EH (cell line): ENCODE measurements at places on chromosomes 11 and 22.

GRCh38 chr11:103806130-103806895, 230.1 kb upstream of the DDI1 start:
- DNase-seq: peak; percentile 81

DNA sequence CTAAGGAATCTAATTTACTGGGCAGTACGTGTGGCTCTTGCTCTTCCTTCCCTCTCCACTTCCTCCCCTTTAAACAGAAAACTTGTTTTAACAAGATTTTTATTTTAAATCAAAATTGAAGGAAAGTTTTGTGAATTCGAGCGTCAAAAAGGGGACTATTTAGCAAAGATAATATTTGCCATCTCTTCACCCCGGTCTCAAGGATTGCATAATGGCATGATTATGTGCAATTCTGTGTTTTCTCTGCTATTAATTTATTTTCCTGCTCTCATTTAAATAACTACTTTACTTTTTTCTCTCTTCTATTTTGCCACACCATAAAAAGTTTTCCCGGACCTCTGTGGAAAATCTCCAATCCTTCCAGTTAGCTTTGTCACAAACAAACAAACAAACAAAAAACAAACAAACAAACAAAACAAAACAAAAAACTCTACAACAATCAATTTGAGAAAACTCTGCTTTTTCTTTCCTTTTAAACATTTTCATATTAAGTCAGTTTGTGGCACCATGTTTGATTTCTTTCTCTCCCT, 10.2 kb upstream of the PAX6 start:
- DNase-seq: no peak

GRCh38 chr11:122799406-122800105, 38.7 kb upstream of the CRTAM start:
- no peak for DNase-seq

GRCh38 chr11:131694526-131695424, 324.4 kb downstream of the NTM start:
- peak; percentile 79 for DNase-seq

DNA sequence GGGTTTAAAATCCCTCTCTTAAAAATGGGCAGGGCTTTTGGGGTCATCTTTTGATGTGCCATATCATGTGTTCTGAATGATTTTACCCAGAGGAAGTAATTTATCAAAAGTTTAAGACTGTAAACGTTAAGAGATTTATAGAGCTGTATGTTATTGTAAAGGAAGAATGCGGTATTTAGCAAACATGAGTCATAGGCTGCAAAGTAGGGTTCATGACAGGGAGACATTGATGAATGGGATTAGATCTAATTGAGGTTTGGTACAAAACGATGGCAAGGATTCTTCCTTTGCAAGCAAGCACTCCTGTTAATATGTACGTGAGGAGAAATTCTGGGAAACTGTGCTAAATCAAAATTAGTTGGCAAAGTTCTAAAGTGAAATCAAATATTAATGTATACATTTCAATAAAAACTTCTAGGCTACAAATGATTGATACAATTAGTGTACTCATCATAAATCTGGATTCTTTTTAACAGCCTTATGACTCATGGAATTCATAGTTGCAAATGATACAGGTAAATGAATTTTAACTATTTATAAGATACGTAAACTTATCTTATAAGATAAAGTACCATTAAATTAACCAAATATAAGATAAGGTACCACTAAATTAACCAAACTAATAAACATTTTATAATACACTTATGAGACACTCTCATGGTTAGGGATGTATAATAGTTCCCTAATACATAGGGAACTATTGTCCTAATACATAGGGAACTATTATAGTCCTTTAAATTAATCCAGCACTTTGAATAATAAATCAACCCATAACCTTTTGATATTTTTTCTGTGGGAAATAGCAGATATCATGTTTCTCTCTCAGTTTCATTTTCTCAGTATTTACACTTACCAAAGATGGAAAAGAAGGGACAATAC, 58.4 kb downstream of the KIF18A start:
- DNase-seq: peak; percentile 78

- peak; percentile 50 for DNase-seq
Measured at GRCh38 chr11:12408156-12408770, 30.9 kb downstream of the PARVA start.

DNA sequence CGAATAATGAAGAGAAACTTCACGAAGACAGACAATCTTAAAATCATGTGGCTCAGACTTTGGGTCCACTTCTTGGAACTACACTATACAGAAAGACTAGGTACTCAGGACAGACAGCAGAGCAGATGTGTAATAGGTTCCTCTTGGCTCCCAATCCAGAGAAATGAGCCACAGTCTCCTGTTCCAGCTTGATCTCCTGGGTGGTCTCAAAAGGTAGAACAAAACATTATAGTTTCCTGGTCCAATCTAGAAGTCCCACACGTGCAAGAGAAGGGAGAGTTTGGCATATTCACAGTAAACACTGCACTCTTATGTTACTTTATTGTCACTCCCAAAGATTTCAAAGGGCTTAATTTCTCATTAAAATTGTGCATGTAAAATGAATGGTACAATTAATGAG, 134.5 kb upstream of the FIBIN start:
- DNase-seq: no peak

DNA sequence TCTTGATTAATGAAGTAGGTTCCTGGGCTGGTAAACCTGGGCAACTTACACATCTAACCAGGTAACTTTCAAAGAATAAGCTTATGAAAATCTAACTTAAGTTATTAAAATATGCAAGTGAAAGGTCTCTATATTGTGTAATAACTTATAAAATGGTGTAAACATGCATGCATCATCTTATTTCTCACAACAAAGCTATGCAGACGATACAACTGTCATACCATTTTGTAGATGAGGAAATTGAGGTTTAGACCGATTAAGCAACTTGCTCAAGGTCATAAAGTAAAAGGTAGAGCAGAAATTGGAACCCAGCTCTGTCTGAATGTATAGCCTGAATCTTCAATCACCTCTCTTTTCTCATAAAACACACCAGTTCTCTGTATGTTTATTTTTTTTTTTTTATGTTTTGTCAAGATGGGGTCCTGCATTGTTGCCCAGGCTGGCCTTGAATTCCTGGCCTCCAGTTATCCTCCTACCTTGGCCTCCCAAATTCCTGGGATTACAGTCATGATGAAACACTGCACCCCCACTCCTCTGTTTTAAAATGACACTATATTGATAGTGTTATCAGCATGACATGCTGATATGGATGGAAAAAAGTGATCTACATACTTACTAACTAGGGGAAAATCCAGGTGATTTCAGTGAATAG, 109.6 kb downstream of the SGSM3 start:
- peak; percentile 41 for DNase-seq

- no peak for DNase-seq
Measured at GRCh38 chr22:48949375-48950149, 878.1 kb downstream of the BRD1 start.

DNA sequence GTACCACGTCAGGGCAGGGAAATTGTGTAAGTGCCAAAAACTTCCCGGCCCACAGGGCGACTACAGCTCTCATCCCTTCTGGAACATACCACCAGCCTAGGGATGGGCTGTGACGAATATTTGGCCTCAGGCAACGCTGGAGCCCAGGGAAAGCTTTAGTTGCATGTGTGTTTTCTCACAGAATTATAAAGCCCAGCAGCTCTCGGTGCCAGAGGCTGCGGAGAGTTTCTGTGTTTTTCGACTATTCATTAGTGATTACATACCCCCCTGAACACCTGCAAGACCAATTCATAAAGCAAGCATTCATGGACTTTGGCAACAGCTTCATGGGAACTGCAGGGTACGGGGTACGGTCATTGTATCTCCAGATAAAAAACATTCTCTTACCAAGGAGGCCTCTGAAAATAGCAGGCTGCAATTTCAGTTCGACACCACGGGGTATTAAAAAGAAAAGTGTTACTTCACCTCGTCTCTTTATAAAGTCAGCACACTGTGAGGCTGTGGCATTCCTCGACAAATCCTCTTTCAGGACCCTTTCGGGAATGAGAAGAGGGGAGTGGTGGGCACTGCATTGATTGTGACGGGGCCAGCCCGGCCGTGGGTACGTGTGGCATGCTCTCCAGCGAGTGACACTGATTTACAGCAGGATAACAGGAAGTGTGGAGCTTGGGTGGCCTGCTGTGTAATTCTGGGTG, 243.6 kb upstream of the SORL1-AS1 start:
- DNase-seq: no peak

- no peak for DNase-seq
Measured at GRCh38 chr11:11528986-11529385, 92.8 kb downstream of the GALNT18 start.

DNA sequence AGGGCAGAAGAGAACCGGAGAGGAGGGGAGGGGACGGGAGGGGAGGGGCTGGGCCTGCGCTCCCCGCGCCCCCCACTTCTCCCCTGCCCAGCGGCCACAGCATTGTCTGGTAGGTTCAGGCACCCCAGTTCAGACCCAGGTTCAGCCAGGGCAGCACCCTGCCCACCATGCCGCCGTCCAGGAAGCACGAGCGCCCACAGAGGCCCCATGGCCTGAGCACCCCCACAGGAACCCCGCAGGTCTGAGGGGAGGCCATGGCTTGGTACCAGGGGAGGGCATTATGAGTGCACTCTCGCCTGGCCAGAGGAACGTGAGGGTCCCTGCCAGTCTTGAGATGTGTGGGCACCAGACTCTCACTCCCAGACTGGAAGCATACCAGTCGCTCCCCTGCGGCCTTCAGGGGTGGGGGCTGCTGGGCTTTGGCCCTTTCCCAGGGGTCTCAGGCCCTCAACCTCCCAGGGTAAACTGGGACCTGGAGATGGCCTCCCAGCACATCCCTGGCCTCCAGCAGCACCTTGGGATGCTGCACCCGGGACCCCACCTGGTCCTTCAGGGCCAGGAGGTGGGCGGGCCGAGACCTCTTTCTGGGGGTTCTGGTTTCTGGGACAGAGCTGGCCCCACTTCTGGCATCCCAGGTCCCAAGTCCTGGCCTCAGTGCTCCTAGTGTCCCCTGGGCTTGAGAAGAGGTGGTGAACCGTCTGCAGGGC, 597 bp upstream of the PLXNB2 start:
- no peak for DNase-seq

DNA sequence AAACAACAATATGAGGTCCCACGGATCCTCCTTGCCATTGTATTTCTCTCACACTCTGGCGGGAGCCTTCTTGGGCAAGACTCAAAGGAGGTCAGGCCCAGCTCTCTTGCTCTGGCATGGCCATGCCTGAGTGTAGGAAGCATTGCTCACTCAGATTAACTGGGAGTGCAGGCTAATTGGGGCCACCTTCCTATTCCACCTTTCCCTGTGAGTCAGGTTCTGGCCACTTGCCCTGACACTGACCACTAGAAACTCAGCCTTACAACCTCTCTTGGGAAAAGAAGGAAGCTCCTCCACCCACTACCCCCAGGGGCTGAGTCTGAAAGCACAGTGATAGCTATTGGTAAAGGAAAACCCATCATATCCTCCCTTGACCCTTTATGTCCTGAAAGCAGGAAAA, 121.8 kb upstream of the NTM start:
- DNase-seq: no peak

- no peak for DNase-seq
Measured at GRCh38 chr11:98365190-98365589, 655.6 kb upstream of the CNTN5 start.

DNA sequence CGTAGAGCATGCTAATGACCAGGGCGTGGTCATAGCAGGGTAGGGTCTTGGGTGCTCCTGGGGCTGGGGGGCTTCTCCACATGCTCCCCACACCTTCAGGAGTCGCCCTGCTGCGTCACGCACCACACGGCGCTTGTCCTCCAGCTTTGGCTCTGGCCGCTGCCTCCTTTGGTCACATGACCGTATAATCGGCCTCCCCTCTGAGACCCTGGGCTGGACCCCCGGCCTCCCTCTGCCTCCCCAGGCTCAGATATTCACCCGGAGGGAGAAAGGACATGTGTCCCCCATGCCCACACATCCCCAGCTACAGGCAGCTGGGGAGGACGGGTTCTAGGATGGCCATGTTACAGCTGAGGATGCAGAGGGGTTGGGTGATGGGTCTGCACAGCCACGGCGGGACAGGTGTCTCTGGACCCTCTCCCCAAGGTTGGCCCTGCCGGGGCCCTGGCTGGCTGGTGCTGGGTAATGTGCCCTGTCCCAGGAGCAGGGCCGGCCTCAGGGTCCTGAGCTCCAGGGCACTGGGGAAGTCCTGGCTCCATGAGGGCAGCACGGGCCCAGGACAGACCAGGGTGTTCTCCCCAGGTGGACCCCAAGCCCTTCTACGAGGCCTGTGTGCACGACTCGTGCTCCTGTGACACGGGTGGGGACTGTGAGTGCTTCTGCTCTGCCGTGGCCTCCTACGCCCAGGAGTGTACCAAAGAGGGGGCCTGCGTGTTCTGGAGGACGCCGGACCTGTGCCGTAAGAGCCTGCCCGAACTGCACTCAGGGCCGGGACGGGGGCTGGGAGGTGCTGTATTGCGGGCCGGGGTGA, 14.5 kb downstream of the MUC2 start:
- DNase-seq: no peak

GRCh38 chr11:66857234-66857926, 516 bp downstream of the LRFN4 start:
- DNase-seq: peak; percentile 32

GRCh38 chr22:25747245-25747944, 5.4 kb downstream of the MYO18B start:
- DNase-seq: peak; percentile 99

DNA sequence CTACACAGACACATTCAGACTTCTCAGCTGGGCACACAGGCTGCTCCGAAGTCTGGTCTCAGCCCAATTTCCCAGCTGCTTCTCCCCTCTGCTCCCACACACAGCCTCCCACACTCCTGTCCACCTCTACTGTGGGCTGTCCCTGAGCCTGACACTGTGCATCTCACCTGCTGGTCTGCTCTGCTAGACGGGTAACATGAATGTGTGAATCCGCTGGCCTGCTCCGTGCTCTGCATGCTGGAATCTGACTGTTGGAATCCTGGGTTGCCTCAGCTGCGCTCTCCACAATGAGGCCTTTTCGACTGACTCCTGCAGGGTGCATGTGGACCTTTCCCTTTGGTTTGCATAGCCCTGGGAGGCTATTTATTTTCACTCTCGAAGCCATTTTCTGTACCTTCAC, 489.5 kb upstream of the B3GAT1 start:
- DNase-seq: no peak

DNA sequence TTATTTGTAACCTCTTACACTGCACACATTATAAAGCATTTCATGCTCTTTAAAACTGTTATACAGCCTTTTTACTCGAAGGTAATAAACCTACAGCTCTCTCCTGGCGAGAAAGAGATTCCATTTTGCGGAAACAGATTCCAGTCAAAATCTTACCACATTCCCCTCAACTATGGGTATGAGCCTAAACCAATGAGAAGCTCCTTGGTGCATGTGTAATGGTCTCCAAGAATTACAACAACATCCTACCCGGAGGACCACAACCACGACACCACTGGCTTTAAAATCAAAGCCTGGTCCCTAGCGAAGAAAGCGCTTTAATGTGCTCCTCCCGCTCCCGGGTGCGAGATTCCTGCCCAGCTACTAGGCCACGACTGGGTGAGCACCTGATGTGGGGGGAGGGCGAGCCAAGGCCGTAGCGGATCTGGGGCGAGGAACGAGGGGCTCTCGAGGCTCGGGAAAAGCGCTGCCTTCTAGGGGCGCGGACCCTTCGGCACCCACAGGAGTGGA, 821 bp downstream of the CELF1 start:
- peak; percentile 62 for DNase-seq
